ENCODE measurements at places on chromosomes 12 and 14. TPM values are rescaled to one million over a fixed set of nuclear protein-coding genes. Genes with fewer than 3 reads are reported as not detected.

The OR4K15 gene
- not detected for total RNA-seq

The KRT73 gene
- not detected for total RNA-seq

The ZNF891 gene
- 1.8 TPM for total RNA-seq

The CMA1 gene
- total RNA-seq: 1.2 TPM

GRCh38 chr12:5204271-5204670, 160.6 kb downstream of the KCNA5 start:
- H3K4me1 ChIP-seq: peaks cover 5% of the 10 kb centered on the region
- no peak overlapping the region for H3K27ac ChIP-seq
- no peak overlapping the region for H3K4me3 ChIP-seq
- no peaks in the 10 kb centered on the region for H3K27me3 ChIP-seq

DNA sequence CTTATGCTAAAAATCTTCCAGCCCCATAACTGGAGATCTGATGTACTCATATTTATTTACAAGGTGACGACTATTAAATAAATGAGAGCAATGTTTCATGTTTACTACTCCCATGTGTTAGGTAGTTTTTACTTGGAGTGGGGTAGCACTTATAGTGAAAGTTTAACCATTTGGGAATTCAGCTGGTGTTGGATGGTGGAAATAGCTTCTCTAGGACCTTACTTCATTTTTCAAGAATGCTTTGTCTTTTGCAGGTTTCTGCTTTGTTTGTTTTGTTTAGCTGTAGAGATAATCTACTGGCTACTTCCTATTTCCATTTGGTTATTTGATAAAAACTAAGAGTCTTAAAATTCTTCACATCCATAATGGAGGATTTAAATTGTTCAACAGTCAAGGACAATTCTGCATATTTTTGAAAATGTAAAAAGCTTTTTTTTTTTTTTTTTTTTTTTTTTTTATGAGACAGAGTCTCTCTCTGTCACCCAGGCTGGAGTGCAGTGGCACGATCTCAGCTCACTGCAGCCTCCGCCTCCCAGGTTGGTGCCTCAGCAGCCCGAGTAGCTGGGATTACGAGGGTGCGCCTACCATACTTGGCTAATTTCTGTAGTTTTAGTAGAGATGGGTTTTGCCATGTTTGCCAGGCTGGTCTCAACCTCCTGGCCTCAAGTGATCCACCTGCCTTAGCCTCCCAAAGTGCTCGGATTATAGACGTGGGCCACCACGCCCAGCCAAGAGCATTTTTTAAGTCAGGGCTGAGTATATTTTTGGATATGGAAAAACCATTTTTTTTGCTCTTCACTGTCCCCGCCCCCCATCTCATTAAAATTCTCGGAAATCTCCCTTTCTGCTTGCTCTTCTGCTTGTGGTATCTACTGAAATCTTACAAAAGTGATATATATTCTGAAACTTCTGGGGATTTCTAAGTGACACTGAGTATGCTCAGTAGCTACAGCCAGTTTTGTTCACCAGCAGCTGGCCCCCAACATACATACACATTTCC, 1.4 kb upstream of the ABCD2 start:
- DNase-seq: no peak
- peak overlapping the region; percentile 68 for H3K4me3 ChIP-seq
- H3K36me3 ChIP-seq: no peaks in the 10 kb centered on the region
- peak overlapping the region; percentile 69 for H3K27ac ChIP-seq
- peaks cover 19% of the 10 kb centered on the region for H3K4me1 ChIP-seq

- peaks cover 4% of the 10 kb centered on the region for H3K4me1 ChIP-seq
- no peaks in the 10 kb centered on the region for H3K27me3 ChIP-seq
- no peak overlapping the region for H3K4me3 ChIP-seq
- H3K36me3 ChIP-seq: no peaks in the 10 kb centered on the region
- no peak overlapping the region for H3K27ac ChIP-seq
Observed at GRCh38 chr14:64673748-64674147, 30.5 kb upstream of the PLEKHG3 start.

GRCh38 chr14:59334253-59334652, 130.9 kb downstream of the GPR135 start:
- no peaks in the 10 kb centered on the region for H3K27me3 ChIP-seq
- H3K4me1 ChIP-seq: peaks cover 92% of the 10 kb centered on the region
- peaks cover 7% of the 10 kb centered on the region for H3K36me3 ChIP-seq
- peak overlapping the region; percentile 92 for H3K27ac ChIP-seq
- DNase-seq: no peak
